Stimulated activated CD8-positive, alpha-beta memory T cell treated with anti-CD3 and anti-CD28 coated beads, Interleukin-7, amount 100 ng/mL, for 48 hours (primary cell): ENCODE measurements at places on chromosomes 7 and 10.

- no peak for DNase-seq
Observed at GRCh38 chr10:43392748-43393147, 16.2 kb downstream of the HNRNPF start.

- no peak for DNase-seq
Observed at GRCh38 chr7:105322655-105323277, 66.0 kb downstream of the SRPK2 start.

- no peak for DNase-seq
Observed at GRCh38 chr7:30029696-30030095, 1.5 kb downstream of the PLEKHA8 start.

- no peak for DNase-seq
Observed at GRCh38 chr7:70259502-70259901, 661.2 kb downstream of the AUTS2 start.

DNA sequence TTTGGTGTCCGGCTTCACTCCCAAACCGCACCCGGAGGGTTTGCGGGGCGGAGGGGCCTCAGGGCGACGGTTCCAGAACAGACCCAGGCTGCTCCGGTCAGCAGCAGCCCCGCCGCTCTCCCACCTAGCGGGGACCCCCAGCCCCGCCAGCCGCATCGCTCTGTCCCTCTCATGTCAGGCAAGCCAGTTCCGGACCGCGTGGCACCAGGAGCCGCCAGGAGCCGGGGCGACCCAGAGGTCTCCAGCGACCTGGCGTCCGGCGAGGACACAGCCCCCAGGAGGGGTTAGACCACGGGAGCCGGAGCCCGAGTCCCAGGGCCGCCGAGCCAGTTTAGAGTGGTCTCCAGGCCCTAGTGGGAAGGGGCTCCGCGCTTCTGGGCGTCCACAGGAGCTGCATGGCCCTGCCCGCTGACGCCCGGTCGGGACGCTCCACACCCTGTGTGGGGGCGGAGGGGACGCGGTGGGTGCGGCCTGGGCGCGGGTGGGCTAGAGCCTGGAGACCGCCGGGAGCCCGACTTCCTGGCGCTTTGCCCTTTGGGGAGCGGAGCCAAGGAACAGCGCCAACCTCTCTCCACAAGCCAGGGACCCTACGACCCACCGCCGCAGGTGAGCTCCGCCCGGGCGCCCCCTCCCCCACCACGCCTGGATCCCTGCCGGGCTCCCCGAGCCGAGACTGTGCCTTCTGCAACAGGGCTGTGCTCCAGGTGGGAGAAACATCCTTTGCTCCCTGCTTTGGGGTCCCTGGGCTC lies 43.4 kb downstream of the ZNF117 start:
- no peak for DNase-seq
